Right kidney (tissue), 9 donors: ENCODE measurements at places on chromosomes 1 and 21.
A peak's percentile ranks its signal among the peaks of the same experiment; 100 is the strongest.

DNA sequence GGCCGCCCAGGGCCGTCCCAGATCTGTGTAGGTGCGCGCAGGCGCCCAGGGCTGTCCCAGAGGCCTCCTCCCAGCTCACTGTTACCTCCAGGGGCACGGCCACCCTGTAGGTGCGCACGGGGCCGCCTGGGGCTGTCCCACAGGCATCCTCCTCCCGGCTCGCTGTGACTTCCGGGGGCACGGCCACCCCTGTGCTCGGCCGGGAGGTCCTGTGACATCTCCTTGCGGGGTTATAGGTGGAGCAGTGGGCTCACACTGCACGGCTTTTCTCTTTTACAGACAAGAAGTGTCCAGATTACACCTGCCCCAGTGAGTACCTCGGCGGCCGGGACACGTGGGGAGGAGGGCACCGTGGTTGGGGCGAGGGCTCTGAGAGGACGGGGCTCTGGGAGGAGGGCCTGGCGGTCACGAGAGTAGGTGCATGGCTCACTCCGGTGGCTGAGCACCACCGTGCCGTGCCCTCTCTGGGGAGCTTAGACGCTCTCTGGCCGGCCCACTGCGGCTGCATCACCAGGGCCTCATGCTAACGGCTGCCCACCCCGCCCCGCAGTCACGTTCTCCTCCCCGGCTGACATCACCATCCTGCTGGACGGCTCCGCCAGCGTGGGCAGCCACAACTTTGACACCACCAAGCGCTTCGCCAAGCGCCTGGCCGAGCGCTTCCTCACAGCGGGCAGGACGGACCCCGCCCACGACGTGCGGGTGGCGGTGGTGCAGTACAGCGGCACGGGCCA is 21.4 kb downstream of the COL6A1 start:
- DNase-seq: no peak

- no peak for DNase-seq
Measured at GRCh38 chr1:216700779-216701178, 22.4 kb downstream of the ESRRG start.

GRCh38 chr1:118461154-118461553 is 276.1 kb upstream of the SPAG17 start:
- no peak for DNase-seq

- no peak for DNase-seq
Measured at GRCh38 chr1:112618114-112618720, 724 bp downstream of the ST7L start.

- DNase-seq: no peak
Measured at GRCh38 chr1:51354416-51354815, 24.1 kb upstream of the TTC39A start.

DNA sequence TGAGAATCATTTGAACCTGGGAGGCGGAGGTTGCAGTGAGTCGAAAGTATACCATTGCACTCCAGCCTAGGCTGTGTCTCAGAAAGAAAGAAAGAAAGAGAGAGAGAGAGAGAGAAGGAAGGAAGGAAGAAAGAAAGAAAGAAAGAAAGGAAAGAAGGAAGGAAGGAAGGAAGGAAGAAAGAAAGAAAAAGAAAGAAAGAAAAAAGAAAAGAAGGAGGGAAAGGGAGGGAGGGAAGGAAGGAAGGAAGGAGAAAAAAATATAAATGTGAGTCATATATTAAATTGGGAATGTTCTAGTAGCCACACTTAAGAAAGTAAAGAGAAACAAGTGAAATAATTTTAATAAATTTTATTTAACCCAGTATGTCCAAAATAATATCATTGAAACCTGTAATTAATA is 16.7 kb upstream of the CITED4 start:
- DNase-seq: no peak

GRCh38 chr1:3101124-3101939 is 32.3 kb downstream of the PRDM16 start:
- no peak for DNase-seq

DNA sequence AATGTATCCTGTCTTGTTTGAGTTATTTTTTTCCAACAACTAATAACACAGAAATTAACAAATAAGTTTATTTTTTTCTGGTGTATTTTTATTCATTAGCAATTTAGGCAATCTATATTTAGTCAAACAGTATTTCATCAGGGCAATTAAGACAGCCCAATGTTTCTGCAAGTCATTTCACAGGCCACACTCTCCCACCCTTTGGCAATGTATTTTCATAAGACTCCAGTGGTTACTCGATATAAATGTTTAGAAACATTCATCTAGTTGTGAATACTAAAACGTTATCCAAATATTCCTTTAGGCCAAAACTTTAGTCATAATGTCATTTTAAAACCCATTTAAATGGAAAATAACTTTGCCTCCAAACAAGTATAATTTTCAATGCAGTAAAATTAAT is 142.1 kb downstream of the KCNT2 start:
- DNase-seq: no peak

DNA sequence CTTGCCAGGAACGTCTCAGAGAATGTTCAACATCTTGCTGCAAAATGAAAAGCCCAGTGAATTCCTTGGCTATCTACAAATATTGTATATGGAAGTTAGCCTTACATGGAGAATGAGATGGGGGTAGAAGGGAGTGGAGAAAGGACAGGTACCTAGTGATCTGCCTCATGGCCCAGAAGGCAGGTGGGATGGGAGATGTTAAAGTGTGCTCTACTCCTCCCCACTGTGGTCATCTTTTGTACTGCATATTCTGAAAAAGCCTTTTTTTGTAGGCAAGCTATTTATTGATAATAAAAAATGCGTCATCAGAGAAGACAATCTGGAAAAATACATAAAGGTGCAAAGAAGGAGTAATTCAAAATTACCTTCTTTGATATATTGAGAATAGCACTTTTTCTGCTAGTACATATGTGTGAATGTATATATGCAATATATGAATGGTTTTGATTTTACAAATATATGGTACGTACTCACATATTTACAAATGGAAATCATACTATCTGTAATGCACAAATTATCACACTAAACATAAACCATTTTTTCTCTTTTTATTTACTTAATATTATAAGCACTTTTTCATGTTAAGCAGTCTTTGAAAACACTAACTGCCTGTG is 19.1 kb upstream of the SLC5A9 start:
- no peak for DNase-seq

- DNase-seq: no peak
Measured at GRCh38 chr1:46005594-46005993, 126.8 kb downstream of the PIK3R3 start.

DNA sequence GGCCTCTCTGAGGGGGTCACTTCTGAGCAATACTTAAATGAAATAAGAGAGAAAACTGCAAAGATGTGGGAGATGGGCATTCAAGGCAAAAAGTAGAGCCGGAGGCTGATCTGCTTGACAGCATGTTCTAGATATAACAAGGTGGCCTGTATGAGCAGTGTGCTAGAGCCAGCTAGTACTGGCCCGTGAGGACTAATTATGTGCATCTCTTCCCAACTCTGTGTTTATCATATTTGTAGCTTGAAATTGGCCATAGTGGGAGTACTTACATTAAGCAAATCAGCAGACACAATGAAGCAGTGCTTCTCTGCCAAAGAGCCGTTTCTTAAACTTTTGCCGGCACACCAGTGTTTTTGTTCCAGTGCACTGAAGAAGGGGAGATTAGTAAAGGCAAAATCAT is 13.1 kb upstream of the PTBP2 start:
- DNase-seq: no peak

- no peak for DNase-seq
Measured at GRCh38 chr1:186099336-186100104, 275.5 kb downstream of the TPR start.

DNA sequence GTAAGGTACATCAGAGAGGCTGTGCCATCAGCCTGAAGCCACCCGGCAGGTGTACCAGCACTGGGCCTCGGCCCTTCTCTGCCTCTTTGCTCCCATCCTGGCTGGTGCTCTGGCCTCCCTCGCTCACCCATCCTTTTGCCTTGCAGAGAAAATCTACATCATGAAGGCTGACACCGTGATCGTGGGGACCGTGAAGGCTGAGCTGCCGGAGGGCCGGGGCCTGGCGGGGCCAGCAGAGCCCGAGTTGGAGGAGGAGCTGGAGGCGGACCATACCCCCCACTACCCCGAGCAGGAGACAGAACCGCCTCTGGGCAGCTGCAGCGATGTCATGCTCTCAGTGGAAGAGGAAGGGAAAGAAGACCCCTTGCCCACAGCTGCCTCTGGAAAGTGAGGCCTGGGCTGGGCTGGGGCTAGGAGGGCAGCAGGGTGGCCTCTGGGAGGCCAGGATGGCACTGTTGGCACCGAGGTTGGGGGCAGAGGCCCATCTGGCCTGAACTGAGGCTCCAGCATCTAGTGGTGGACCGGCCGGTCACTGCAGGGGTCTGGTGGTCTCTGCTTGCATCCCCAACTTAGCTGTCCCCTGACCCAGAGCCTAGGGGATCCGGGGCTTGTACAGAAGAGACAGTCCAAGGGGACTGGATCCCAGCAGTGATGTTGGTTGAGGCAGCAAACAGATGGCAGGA is 24.5 kb upstream of the TNFRSF1B start:
- DNase-seq: no peak

- no peak for DNase-seq
Measured at GRCh38 chr1:13528320-13528719, 14.5 kb upstream of the LRRC38 start.

- no peak for DNase-seq
Measured at GRCh38 chr1:18592368-18592767, 38.3 kb upstream of the PAX7 start.

GRCh38 chr1:209855623-209856022 is 27.9 kb downstream of the UTP25 start:
- DNase-seq: no peak

DNA sequence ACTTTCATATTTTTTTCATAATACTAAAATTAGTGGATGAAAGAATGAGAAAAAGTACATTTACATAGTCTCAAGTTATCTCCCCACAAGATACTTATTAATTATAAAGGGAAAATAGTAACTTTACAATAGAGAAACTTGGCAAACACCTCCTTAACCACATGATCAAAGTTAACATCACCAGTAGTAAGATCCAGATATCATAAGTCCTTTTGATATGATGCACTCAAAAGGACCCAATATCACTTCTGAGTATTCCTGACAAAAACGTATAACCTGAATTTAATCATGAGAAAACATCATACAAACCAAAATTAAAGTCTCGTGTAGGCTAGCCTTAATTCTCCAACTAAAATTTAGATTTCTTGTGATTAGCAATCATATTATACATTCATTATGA is 67.4 kb downstream of the LYST start:
- no peak for DNase-seq

GRCh38 chr21:16195538-16195910 is 465.7 kb downstream of the USP25 start:
- no peak for DNase-seq

- DNase-seq: no peak
Measured at GRCh38 chr1:111290630-111291029, at the start of gene CHIA. TSS of gene CHIA (plus strand) at chr1:111290851. CDS start at chr1:111310468, 19,617 bp downstream.

- no peak for DNase-seq
Measured at GRCh38 chr1:39842030-39842678, 41.1 kb downstream of the TRIT1 start.

DNA sequence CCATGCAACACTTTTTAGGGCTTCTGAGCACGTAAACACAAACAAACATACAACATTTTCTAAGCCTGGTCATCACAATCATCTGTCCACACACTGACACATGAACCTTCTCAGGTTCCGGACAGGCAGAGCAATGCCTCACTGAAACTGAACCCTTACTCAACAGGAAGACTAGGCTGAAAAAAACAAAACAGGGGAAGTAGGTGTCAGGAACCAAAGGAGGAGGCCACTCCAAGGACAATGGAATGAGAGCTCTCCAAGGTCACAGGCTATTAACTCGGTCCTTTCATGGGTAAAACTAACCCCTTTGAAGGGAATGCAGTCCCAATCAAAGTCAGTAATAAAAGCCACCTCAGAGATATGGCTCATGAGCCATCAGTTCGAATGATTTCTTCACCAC is 76.6 kb downstream of the FAM78B start:
- DNase-seq: peak; percentile 6

DNA sequence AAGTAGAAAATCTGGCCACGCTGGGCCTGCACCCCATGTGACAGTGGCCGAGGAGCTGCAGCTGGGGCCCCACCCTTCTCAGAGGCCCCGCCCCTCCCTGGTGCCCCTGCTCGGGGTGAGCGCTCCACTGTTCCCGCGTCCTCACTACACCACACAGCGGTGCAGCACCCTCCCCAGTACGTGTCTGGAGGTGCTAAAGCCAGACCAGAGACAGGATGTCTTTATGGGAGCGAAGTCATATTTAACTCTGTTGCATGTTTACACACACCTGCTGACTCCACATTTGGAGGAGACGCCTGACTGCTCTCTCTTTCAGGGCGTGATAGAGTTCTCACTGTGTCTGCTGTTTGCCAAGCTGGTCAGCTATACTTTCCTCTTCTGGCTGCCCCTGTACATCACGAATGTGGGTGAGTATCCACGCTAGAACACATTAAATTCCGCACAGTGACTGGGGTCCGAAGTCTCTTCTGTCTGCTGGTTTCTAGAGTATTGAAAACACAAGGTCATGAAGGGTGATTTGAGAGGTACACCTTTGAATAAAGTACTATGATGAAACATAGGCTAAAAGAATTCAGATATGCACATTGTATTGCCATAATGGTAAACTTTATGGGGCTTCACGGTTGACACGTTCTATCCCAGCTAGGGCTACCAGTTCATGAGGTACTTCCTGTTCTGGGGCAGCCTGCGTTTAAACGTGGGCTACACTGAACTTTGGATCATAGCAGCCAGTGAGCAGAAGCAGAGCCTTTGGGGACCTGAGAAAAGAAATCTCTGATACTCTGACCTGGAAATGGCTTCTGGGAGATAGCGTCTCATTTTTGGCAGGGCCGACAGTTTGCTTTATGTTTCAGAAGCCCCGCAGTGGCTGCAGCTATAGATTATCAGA is 48.4 kb downstream of the SLC37A1 start:
- DNase-seq: no peak

DNA sequence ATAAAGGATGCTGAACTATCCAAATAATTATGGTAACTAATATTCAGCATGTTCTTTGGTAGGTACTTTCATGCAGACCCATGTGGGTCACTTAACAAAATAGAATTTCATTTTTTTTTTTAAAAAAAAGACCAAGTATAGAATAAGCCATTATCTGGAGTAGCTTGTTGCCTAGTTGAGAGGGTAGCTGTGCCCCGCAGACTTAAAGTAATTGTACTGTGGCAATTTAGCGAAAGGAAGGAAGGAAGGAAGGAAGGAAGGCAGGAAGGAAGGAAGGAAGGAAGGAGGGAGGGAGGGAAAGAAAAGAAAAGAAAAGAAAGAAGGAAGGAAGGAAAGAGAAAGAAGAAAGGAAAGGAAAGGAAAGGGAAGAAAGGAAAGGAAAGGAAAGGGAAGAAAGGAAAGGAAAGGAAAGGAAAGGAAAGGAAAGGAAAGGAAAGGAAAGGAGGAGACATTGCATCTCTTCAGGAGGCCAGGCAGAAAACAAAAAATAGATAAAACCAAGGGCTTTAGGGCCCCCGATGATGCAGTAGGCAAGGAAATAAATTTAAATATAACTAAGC is 35.3 kb upstream of the C1orf21 start:
- no peak for DNase-seq

DNA sequence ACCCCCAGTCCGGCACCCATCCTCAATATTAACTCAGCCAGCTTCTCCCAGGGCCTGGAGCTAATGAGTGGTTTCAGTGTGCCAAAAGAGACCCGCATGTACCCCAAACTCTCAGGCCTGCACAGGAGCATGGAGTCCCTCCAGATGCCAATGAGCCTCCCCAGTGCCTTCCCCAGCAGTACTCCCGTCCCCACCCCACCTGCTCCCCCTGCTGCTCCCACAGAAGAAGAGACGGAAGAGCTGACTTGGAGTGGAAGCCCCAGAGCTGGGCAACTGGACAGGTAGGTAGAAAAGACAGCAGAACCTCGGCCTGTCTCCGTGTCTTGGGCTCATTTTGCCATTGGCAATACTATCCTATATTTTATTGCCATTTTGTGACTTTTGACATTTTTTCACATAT is 45.4 kb upstream of the IPO9 start:
- no peak for DNase-seq
